Progenitor cell of endocrine pancreas (in vitro differentiated cells): ENCODE measurements at places on chromosomes 1 and 21.

GRCh38 chr21:25541042-25541441, 66.2 kb downstream of the MRPL39 start:
- DNase-seq, result no peak

GRCh38 chr21:29077651-29078090, 4.2 kb upstream of the CCT8 start:
- DNase-seq, result no peak

- no peak for DNase-seq
Measured at GRCh38 chr1:231541842-231542241, 13.4 kb downstream of the TSNAX start.

- DNase-seq, result no peak
Measured at GRCh38 chr1:225850370-225850769, 31.8 kb downstream of the TMEM63A start.

DNA sequence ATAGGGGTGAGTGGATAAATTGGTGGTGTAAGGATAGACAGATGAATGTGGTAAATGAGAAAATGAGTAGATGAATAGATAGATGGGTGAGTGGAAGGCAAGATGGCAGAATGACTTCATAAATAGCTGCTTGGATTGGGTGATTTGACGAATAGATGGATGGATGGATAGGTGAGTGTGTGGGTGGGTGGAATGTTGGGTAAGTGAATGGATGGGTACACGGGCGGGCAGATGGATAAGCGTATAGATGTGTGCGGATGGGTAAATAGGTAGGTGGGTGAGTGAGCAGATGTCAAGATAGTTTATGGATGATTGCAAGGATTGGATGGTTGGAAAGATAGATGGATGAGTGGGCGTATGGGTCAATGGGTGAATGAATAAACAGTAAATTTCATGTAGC, 59.3 kb downstream of the EPHB2 start:
- DNase-seq, result no peak

- DNase-seq, result no peak
Measured at GRCh38 chr1:77188770-77189169, 30.5 kb downstream of the PIGK start.

DNA sequence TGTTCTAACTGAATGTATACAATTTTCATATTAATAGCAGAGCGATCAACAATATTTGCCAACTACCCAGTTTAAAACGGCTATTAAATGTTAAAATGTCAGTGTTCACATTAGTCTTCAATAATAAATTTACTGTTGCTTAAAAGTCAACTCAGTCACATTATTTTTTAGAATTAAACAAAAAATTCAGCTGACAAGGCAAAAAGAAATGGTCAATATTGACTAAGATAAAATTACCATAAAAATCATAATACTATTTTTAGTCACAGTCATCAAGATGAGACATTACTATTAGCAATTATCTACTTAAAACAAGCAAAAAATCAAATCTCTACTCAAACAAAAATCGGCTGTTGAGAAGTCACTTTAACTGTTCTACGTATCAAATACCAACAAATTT, 1.5 kb downstream of the ANKRD13C start:
- no peak for DNase-seq

DNA sequence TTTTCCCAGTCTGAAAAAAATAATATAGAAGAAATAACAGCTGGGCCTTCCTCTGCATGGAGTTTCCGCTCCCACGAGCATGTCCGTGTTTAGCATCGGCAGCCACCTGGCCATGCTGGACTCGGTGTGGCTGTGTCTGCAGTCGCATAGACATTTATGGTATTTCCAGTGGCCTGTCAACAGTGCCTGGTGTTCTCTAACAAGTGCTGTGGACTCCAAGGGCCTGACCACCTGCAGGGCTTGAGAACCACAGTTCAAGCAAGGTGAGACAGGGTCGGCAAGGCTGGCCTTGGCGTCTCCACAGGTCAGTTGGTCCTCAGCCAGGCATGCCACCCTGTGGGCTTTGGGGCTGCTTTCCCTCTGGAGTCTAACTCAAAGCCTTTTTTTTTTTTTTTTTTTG, 124.8 kb downstream of the PGBD5 start:
- no peak for DNase-seq

GRCh38 chr1:168893359-168893801, 164.4 kb upstream of the DPT start:
- DNase-seq, result no peak

DNA sequence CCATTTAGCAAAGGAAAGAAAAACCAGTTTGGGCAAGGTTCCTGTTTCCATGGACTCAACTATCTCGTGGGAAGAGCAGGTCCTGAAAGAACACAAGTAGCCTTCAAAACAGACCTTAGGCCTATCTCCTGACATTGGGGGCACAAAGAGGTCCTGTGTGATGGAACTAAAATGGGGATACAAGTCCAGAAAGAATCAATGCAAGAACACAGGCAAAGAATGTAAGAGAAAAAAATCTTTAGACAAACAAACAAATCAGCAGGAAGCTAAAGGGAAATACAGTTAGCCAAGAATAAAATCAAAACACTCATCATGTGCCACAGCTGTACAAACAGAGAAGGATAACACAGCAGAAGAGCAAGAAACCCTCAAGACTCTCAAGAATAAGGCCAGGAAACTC, 28.2 kb downstream of the SLC30A10 start:
- no peak for DNase-seq

- DNase-seq, result no peak
Measured at GRCh38 chr1:46343705-46344104, 3.1 kb downstream of the NSUN4 start.

DNA sequence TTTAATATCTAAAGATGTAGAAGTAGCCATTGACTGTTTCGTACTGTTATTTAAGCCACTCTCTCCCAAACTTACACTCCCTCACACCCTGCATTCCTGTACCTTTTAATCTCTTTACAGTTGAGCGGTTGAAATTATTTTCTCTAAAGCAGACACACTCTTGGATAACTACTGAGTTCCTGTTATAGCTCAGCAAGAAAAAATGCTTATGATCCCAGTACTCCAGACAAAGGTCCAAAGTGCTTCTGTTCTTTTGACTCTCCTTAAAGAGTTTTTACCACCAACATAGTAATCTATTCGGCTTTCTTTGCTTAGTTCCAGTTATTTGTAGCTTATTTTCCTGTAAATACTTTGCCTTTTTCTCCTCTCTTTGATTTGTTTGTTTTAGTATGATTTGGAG, 100.1 kb downstream of the ATF6 start:
- no peak for DNase-seq

DNA sequence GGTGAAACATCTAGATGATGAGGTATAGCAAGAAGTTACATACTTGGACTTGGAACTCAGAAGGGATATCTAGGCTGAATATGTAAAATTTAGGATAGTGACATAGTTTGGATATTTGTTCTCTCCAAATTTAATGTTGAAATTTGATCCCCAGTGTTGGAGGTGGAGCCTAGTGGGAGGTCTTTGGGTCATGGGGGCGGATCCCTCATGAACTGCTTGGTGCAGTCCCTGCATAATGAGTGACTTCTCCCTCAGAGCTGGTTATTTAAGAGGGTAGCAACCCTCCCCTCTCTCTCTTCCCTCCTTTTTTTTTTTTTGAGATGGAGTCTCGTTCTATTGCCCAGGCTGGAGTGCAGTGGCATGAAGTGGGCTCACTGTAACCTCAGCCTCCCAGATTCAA, 15.5 kb downstream of the ST3GAL3 start:
- no peak for DNase-seq

GRCh38 chr1:94105581-94105952, 15.4 kb downstream of the ABCA4 start:
- no peak for DNase-seq

GRCh38 chr1:96987186-96987703, 265.7 kb downstream of the PTBP2 start:
- DNase-seq, result no peak

DNA sequence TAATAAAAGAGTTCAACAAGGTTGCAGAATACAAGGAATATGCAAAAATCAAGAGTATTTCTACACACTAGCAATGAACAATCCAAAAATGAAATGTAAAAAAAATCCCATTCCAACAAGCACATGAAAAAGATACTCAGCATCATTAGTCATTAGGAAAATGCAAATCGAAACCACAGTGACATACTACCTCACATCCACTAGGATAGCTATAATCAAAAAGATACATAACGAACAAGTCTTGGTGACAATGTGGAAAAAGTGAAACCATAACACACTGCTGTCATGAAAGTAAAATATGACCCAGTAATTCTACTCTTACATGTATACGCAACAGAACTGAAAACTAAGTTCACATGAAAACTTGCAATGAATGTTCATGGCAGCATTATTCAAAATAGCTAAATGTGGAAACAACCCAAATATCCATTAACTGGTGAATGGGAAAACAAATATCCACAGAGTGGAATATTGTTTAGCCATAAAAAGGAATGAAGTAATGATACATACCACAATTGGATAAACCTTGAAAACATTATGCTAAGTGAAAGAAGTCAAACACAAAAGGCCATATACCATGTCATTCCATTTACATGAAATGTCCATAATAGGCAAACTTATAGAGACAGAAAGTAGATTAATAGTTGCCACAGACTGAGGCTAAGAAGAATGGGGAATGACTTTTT, 34.3 kb downstream of the PIK3R3 start:
- DNase-seq, result no peak

GRCh38 chr1:6544831-6545230, 9.5 kb downstream of the NOL9 start:
- no peak for DNase-seq

- no peak for DNase-seq
Measured at GRCh38 chr21:42830456-42831455, 48.6 kb downstream of the WDR4 start.

GRCh38 chr1:203481196-203481595, 5.6 kb downstream of the PRELP start:
- DNase-seq, result no peak

DNA sequence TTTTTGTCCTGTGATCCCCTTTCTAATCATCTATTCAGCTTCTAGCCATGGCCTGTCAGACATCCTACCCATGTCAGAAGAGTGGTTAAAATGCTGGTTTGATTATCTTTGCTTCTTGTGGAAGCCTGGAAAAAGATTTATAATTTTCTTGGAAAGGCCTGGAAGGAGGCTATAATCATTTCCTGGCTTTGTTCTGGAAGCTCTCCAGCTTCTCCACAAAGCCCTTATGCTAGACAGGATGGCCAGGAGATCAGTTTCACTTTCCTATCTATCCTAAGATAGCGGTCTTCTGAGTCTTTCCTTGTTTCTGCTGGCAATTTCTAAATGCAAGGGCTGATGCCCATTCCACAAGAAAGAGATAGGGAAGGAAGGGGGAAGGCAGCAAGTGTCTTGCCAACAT, 90.9 kb upstream of the SLC44A3 start:
- no peak for DNase-seq
